ENCODE measurements at places on chromosomes 12 and 14.

GRCh38 chr12:32819424-32819823, 63.7 kb upstream of the YARS2 start:
- DNase-seq, result no peak

DNA sequence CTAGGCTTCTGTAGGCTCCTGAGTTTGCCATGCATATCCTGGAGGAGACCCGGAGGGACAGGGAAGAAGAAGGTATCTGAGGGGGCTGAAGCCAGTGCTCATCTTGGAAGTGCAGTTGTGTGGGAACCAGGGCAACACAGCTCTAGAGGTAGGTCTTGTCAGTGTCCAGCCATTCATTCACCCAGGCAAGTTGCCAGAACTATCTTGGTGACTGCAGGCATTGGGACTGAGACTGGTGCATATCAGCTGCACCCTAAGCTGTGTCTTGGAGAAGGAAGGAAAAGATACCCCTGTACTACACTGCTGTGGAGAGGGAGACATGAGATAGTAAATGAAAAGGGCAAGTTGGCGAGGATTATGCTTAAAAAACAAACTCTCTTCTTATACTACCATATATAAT, 4.9 kb upstream of the WIF1 start:
- DNase-seq, result no peak

GRCh38 chr12:103401421-103401820, 94.3 kb downstream of the C12orf42 start:
- no peak for DNase-seq

DNA sequence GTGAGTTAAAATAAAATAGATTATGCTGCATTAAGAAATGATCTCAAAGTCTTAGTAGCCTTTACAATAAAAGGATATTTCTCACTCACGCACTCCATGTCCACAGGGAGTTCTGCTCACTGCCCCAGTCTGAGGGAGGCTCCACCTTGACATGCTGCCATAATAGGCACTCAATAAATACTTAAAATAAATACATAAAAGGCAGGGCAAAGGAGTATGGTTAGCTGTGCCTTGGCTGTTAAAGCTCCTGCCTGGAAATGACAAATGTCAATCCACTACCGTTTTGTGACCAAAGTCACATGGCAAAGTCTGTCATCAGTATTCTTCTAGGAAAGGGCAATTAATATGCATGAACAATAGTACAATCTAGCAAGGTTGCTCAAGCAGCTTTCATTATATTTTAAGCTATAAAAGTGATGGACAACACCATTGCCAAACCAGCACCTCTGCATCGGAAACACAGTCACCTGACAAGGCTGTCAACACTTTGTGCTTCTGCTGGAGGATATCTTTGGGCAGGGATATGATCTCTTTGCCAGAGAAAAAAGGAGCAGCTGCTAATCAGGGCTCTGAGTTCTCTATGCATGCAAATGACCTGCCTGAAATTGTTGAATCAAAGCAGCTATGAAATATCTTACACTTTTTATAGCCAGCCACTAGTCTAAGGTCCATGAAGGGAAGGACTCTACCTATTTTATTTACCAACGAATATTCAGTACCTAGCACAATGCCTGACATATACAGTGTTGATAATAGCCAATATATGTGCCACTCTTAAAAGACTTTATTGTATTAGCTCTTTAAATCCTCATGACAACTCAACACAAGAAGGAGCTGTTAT, 90.1 kb downstream of the PTPRR start:
- DNase-seq, result no peak

GRCh38 chr14:61511558-61511948, 183.8 kb upstream of the HIF1A start:
- no peak for DNase-seq

GRCh38 chr12:107503129-107503855, 182.3 kb upstream of the PWP1 start:
- no peak for DNase-seq

- DNase-seq, result no peak
Observed at GRCh38 chr14:96821501-96821900, 24.3 kb downstream of the VRK1 start.

GRCh38 chr14:95296966-95297365, 22.7 kb downstream of the CLMN start:
- DNase-seq, result no peak

DNA sequence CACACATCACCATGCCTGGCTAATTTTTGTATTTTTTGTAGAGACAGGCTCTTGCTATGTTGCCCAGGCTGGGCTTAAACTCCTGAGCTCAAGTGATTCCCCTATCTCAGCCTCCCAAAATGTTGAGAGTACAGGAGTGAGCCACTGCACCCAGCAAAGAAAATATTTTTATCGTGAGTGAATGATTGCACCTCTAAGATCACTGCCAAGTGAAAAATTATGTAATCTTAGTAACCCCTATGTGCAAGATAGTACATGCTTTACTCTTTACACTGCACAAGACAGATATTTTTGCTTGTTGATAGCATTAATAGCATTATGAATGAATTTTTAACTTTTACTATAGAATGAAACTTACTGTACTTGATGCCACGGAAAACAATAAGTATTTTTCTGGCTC, 3.4 kb upstream of the MRPS35 start:
- no peak for DNase-seq

- no peak for DNase-seq
Observed at GRCh38 chr12:124786061-124786964, 77.4 kb downstream of the SCARB1 start.

GRCh38 chr14:98899441-98899840, 372.6 kb downstream of the BCL11B start:
- no peak for DNase-seq

- DNase-seq, result no peak
Observed at GRCh38 chr14:97281741-97282140, 484.6 kb downstream of the VRK1 start.

DNA sequence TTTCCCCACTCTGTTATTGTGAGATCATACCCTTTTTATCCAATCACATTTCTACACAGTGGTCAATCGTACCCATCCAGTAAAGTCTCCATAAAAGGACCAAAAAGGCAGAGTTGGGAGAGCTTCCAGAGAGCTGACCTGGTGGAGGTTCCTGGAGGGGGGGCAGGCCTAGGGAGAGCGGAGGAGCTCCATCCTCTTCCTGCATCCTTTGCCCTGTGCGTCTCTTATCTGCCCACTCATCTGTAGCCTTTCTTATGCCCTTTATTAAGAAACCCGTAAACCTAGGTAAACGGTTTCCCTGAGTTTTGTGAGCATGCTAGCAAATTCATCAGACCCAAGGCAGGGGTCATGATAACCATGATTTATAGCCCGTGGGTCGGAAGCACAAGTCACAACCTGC, 26.2 kb downstream of the EVL start:
- DNase-seq, result no peak

GRCh38 chr12:32997471-32997870, 100.9 kb upstream of the PKP2 start:
- no peak for DNase-seq

GRCh38 chr14:55580470-55581341, 699 bp downstream of the KTN1 start:
- peak; percentile 4 for DNase-seq

GRCh38 chr14:79702197-79702596, 509.1 kb downstream of the DIO2 start:
- no peak for DNase-seq

DNA sequence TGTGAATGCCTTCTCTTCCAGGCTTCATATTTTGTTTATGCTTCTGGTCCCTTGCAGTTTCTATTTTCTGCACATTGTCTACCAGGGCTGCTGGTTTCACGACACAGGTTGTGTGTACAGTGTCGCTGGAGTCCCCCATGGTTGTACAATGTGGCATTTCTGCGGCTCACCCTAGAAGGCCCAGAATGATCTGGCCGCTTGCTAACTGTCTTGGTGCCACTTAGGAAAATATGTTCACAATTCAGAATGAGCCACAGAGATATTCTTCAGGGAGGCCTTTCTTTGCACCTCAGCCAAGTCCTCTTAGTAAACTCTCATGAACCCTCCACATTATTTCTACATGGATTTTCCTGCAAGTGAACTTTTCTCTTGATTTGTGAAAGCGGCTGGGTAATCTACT, 195.4 kb downstream of the SUDS3 start:
- no peak for DNase-seq

DNA sequence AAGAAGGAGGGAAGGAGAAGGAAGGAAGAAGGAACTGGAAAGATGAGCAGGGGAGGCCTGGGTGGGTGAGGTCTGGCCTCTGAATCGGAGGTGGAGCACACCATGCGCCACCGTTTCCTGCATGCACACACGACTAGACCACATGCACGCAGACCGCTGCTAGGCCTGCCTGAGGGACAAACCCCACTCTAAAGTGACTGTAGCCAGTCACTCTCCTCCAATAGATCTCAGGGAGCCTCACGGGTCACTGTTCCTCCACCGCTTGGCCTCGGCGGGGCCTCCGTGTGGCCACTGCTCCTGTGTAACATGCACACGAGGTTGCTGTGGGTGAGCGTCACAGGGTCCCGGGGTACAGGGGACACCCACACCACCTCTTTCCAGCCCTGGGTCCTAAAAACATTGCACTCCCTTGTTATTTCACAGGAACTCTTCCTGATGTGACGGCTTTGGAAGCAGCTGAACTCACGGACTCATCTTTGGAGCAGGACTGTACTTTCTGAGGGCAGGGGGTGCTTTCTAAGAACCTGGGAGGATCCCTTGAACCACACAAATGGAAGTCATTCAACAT, 17.6 kb upstream of the CEBPE start:
- no peak for DNase-seq

DNA sequence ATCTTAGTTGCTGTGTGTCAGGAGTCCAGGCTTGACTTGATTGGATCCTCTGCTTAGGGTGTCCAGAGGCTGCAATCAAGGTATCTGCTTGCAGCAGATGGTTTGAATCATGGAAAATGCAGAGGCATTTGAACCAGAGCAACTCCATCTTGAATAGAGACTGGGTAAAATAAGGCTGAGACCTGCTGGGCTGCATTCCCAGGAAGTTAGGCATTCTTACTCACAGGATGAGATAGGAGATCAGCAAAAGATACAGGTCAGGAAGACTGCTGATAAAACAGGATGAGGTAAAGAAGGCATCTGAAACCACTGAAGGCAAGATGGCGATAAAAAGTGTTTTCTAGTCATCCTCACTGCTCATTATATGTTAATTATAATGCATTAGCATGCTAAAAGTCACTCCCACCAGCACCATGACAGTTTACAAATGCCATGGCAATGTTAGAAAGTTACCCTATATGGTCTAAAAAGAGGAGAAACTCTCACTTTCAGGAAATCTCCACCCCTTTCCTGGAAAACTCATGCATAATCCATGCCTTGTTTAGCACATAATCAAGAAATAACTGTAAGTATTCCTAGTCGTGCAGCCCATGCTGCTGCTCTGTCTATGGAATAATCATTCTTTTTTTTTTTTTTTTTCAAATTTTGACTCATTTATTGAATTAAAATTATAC, 218.3 kb upstream of the CPNE8 start:
- no peak for DNase-seq

DNA sequence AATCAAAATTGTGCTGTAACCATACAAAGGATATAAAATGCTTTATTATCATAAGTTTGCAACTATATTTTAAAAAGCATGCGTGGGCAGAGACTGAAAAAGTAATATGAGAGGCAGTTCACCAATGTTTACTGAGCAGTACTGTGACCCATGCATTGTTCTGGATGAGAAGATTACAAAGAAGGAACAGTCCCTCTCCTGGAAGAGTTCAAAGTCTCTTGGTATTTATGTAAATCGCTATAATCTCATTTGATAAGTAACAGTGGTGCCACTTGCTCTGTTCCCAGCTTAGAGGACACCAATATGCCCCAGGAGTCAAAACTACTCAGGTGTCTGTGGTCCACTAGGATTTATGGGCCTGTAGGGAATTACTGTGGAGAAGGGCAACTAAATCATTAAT, 2.1 kb upstream of the CMAS start:
- no peak for DNase-seq

- no peak for DNase-seq
Observed at GRCh38 chr12:47184813-47185212, 105.1 kb upstream of the AMIGO2 start.

- no peak for DNase-seq
Observed at GRCh38 chr12:66065641-66066136, 64.9 kb downstream of the LLPH start.

- DNase-seq, result peak; percentile 85
Observed at GRCh38 chr12:121060149-121061001, 21.3 kb upstream of the OASL start.

GRCh38 chr12:34406996-34407300, 384.7 kb downstream of the ALG10 start:
- no peak for DNase-seq

DNA sequence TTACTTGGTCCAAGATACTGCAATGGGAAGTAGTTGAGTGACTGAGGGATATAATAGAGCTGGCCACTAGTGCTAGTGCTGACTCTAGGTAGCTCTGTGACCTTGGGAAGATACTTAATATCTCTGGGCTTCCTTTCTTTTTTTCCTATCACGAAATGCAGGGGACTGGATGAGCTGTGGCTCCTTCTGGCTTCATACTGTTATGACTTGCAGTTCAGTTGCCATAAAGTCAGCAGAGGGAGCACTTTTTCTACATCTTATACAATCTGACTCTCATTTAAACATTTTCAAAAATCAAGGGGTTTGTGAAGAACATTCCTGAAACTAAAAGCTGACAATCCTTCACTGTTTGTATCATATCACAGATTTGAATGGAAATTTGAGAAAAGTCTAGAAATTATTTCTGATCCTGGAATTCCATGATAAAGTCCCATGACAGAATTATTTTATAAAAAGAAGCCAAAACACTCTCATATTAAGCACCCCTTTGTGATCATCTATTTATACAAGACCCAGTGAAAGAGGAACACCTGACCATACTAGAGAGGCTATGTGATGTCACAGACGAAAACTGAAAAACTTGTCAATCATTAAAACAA, 5.3 kb downstream of the BHLHE41 start:
- DNase-seq, result peak; percentile 58

- no peak for DNase-seq
Observed at GRCh38 chr12:69254046-69254445, 14.7 kb downstream of the CPSF6 start.

Measured in bone marrow (tissue), 2 donors.